ENCODE measurements at places on chromosomes 7 and 10.
A peak's percentile ranks its signal among the peaks of the same experiment; 100 is the strongest.

- DNase-seq = no peak
These were observed 55.3 kb upstream of the HECW1 start for GRCh38 chr7:43057141-43057540.

DNA sequence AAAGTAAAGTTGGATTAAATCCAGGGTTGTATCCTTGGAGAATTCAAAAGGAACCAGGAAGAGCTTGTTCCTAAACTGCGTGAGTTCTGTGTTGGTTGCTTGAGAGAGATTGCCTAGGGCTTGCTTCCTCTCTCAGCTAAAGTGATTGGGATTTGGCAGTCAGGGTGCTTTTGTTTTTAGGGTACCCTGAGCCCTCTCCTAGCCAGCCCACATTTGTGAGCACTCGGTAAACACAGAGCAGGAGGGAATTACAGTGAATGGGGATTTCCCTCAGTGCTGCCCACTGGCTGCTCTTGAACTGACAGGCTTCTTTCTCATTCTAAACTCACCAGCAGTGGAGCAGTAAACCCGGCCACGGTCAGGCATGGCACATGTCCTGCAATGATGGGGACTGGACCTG lies 146.9 kb downstream of the TPST1 start:
- DNase-seq = no peak

DNA sequence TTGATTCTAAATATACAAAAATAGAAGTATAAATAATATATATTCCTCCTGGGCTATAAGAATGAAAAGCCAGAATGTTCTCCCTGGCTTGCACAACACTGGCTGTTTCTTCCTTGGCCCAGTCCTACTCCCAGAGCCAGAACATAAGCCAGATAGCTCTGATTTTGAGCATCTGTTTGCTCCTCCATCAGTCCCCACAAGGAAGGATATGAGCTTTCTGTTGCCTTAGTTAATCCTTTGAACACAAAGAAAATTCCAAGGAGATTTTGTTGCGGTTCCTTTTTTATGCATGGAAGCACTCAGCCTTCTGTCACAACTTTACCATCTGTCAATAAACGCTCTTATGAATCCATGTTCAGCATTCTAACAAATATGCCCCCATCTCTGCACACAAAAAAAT lies 361.8 kb downstream of the IPMK start:
- no peak for DNase-seq

DNA sequence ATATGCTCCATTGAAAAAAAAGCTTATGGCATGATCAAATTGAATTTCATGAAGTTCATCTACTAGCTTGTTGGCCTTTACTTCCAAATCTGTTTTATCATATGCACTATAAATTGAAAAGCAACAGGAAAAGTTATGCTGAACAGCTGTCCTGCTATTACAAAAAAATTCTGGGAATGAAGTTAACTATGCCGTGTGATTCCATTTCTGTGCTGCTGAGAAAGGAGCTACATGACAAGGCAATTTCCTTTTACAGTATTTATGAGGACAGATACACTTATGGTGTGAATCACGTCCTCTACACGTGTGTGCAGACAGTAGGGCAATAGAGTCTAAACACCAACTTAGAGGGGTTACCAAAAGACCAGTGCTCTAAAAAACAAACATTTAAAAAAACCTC lies 426.5 kb upstream of the AKR1E2 start:
- DNase-seq = no peak

DNA sequence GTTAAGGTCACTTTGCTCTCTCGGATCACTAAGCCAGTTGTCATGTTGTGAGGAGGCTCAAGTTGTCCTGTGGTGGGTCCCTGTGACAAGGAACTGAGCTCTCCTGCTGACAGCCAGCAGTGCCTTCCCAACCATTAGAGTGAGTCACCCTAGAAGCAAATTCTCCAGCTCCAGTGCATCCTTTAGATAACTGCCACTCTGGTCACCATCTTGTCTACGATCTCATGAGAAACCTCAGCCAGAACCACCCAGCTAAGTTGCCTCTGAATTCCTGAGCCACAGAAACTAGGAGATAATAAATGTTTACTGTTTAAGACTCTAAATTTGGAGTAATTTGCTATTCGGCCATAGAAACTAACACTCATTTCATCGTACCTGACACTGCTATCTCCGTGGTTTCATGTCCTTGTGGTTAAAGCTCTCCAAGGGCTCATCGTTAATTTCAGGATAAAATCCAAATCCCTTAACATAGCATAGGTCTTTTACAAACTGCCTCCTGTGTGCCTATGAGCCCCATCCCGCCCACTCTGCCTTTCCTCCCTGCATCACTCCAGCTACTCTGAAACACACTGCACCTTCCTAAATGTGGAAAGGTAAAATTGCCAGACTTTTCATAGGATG lies 56.5 kb upstream of the WIPF3 start:
- no peak for DNase-seq

DNA sequence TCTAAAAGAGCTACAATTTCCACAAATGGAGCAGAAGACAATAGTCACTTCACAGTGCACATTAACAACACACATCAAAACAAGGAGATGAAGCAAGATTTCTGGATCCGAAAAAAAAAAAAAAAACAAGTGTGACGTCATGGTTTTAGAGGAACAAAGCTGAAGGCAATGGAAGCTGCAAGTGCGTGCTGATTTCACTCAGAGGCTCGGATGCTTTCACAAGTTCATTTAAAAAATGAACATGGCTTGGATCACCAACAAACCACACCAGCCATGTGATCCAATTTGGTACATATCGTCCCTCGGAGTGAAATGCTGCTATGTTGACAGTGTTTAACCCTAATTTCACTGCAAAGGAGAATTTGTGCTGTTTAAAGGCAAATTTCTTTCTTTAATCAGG lies 337.0 kb upstream of the PRKCQ start:
- no peak for DNase-seq

GRCh38 chr7:131924857-131925256 lies 368.4 kb upstream of the PODXL start:
- no peak for DNase-seq

- DNase-seq = no peak
These were observed 715 bp upstream of the MUC12 start for GRCh38 chr7:100968650-100969049.

DNA sequence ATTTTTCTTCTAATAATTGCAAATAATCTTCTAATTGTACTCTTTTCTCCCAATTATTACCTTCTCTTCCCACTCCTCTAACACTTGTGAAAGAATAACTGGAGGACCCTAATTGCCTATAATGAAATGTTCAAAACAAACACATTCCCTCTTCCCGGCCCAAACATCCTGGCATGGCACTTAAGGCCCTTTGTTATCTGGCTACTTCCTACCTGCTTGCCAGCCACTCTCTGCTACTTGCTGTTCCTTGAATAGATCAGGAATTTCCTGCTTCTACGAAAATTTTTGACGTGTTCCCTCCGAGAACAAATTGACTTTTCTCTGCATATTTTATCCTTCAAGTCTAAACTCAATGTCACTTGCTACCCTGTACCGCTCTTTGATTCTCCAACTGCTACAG lies 56.1 kb upstream of the NOBOX start:
- DNase-seq = no peak

- DNase-seq = no peak
These were observed 84.8 kb upstream of the C7orf33 start for GRCh38 chr7:148505645-148506375.

GRCh38 chr7:151704960-151705635 lies 171.8 kb downstream of the PRKAG2 start:
- DNase-seq = no peak

DNA sequence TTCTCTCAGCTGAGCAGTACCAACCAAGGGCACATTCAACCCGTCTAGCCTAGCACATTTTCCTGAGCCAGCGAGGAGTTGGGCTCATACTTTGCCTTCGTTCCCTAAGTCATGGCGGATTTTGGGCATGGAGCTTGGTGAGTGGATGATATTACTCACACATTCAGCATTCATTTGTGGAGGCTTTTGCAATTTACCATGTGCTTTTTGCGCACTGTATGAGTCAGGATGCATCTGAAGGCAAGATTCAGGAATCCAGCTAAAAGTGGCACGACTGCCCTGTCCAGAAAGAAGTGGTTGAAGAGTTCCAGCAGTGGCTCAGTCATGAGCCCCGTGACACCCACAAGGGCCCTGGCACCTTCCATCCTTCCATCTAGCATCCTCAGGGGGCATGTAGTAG lies 24.2 kb upstream of the MGMT start:
- DNase-seq = no peak

DNA sequence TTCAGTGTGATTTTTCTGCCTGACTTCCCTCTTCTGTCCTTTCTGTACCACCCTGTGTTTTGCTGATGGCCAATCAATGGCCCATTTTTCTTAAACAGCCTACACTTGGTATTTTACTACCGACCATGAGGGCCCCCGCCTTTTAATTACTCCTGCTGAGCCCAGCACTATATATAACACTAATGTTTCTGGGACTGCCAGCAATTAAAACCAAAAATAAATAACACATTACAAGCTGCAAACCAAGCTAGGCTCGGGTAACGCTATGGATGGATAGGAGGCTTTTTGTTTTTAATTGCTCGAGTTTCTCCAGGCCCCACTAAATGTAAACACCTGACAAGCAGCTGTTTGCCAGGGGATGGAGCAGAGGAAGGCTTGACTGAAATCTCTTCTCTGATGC lies 915.4 kb upstream of the AUTS2 start:
- peak; percentile 60 for DNase-seq

- peak; percentile 30 for DNase-seq
These were observed 161.4 kb downstream of the ELMO1 start for GRCh38 chr7:37287131-37287855.

GRCh38 chr10:132030898-132031463 lies 34.8 kb upstream of the JAKMIP3 start:
- peak; percentile 9 for DNase-seq

DNA sequence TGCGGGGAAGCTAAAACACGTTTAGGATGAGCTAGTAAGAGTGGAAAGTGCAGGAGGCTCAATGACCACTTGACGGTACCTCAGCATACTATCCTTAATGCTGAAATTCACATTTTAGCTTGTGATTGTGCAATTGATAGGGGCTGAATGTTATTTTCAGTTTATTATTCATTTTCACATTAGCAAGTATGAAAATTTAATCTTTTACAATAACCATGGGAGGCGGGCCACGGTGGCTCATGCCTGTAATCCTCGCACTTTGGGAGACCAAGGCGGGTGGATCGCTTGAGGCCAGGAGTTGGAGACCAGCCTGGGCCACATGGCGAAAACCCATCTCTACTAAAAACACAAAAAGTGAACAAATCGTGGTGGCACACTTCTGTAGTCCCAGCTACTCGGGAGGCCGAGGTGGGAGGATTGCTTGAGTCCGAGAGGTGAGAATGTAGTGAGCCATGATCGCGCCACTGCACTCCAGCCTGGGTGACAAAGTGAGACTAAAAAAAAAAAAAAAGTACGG lies 22.0 kb upstream of the ANLN start:
- DNase-seq = no peak

DNA sequence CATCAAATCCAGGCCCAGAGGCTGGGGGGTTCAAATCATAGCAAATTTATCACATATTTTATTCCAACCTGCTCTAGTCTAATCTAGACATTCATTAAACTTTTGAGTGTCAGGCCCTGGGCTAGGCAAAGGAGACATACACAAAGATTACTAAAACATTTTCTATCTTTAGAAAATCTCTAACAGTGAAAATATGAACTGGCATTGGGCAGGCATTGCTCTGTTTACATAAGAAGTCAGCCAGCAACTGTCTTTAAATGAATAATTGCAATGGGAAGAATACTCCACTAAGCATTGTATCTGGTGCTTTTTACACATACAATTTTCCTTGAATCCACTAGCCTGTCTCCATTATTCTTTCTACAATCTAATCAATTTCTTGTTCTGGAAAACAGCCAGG lies 222.5 kb upstream of the LRRN3 start:
- DNase-seq = no peak

- peak; percentile 68 for DNase-seq
These were observed 18.3 kb downstream of the SGMS1 start for GRCh38 chr10:50605269-50605950.

- no peak for DNase-seq
These were observed 34.6 kb downstream of the CHST3 start for GRCh38 chr10:71998840-71999194.

- DNase-seq = no peak
These were observed 6.3 kb downstream of the CUL1 start for GRCh38 chr7:148704970-148705369.

GRCh38 chr10:35854661-35855060 lies 212.6 kb upstream of the FZD8 start:
- no peak for DNase-seq

GRCh38 chr10:112584276-112584675 lies 137.3 kb downstream of the VTI1A start:
- DNase-seq = no peak

DNA sequence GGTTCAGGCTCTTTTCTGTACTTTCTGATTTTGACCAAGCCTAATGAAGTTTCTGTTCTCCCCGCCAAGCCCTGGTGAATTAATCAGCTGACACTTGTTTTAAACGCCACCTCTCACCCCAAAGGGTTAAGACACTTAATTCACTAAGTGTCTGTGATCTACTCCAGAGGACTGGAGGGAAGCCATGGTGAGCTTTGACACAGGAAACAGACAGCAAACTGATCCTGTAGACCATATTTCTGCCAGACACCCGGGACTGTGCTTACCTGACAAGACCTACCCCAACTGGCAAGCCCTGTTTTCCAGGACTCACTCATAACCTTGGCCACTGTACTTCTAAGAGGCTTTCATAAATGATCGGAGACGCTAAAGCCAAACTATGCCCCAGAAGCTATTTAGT lies 126.0 kb downstream of the STRA8 start:
- DNase-seq = no peak

DNA sequence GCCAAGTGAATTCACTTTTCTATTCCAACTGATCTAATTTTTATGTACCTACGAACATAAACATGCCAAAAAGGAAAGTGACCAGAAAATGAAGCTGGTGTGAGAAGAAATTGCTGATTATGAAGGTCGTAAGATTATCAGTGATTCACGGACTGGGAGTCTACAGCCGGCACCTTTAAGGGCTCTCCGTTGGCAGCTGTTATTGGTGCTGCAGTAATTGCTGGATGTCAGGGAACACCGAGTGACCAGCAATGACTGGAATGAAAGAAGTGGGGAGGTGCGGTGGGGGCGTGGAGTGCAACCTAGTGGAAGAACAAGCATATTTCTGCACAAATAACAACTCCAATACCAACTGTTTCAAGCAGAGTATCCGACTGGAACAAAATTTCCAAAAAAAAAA lies 109.8 kb upstream of the TARP start:
- no peak for DNase-seq

DNA sequence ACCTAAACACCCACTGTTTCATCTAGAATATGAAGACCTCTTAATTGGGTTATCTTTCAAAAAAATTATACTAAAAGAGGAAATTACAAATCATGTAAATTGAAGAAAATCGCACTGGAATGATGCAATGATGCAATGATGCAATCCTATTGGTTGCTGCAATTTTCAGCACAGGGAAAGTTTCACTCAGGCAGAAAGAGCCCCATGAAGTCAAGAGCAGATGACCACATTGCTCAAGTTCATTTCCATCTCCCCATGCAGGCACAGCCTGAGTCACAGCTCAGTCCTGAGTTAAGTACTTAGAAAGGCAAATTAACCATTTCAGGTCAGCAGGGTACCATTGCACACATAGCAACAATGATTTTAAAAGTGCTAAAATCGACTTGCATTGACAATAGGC lies 180.3 kb upstream of the MYO3A start:
- DNase-seq = no peak
